Naive thymus-derived CD8-positive, alpha-beta T cell (primary cell): ENCODE measurements at places on chromosomes 13 and 19.
A peak's percentile ranks its signal among the peaks of the same experiment; 100 is the strongest.

- no peak for DNase-seq
Measured at GRCh38 chr13:57629391-57629804, 2.1 kb upstream of the PCDH17 start.

DNA sequence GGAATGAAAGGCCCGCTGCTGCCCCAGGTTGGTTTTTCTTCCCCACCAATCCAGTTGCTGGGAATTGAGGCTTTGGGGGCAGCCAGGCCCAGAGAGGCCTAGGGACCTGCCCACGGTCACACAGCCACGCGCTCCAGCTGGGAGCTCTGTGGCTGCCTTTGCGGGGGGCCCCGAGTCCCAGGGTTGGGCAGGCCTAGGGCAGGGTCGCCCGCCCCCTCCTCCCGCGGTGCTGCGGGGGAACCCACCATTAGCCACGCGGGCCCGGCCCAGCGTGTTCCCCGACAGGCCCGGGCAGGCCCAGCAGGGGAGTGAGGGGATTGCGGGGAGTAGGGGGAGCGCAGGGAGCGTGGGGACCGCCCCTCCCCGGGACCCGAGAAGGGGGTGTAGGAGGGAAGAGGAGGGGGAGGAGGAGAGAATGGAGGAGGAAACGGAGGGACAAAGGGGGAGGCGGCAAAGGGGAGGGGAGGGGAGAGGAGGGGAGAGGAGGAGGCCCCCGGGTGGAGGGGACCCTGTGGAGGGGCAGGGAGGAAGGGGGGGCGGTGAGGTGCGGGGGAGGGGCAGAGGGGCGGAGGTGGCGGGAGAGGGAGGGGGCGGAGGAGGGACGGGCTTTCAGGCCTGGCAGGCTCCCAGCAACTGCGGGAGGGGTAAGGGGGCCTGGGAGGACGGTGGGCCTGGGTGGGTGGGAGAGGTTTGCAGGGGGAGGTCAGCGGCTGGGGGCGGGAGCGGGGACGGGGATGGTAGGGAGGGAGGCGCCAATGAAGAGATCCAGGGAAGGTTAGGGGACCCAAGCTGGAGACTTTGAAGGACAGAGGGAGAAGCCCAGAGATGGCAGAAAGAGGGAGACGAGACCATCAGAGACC is 12.9 kb upstream of the TLE2 start:
- no peak for DNase-seq

GRCh38 chr19:15439078-15439799 is 10.5 kb downstream of the WIZ start:
- no peak for DNase-seq

DNA sequence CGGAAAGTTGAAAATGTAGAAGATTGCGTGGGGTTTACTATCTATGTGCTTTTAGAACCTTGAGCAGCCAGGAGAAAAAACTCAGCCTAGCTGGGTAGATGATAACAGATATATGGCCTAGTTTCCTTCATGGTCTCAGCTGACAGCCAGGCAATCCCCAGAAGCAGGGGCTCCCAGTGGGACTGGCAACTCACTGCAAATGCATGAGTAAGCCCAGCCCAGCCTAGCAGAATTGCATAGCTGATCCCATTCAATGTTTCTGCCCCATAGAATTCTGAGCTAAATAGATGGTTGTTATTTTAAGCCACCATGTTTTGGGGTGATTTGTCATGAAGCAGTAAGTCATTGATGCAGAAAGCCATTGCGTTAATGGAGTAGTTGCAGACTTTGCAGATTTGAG is 108.5 kb downstream of the ERCC5 start:
- no peak for DNase-seq

GRCh38 chr13:91242652-91243051 is 104.8 kb upstream of the MIR17HG start:
- DNase-seq = no peak

- DNase-seq = no peak
Measured at GRCh38 chr13:28496188-28496564, 1.2 kb upstream of the FLT1 start.

DNA sequence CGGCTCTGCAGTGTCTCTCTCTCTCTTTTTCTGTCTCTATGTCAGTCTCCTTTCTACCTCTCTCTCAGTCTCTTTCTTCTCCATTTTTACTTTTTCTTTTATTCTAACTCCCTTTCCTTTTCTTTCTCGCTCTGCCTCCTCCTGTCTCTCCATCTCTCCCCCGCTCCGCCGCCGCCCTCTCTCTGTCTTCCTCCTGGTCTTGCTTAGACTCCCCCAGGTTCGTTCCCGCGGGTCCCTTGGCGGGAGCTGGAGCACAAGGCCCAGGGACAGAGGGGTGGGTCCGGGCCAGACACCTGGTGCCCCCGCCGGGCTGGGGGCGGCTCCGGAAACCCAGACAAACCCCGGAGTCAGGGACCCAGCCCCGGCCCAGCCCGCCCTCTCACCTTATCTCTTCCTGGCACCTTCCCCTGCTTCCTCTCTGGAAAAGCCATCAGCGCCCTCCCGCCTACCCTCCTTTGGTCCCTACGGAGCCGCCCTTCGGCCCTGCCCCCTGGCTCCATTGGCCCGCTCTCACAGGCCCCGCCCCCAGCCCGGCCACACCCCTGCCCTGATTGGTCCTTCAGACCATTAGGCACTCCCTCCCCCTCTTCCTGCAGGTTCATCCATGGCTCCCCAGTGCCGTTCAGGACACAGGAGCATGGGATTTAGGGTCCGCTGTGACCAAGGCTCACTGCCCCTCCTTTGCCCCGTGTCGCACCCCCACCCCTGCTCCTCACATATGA is 15.4 kb upstream of the NOP53 start:
- DNase-seq = no peak

DNA sequence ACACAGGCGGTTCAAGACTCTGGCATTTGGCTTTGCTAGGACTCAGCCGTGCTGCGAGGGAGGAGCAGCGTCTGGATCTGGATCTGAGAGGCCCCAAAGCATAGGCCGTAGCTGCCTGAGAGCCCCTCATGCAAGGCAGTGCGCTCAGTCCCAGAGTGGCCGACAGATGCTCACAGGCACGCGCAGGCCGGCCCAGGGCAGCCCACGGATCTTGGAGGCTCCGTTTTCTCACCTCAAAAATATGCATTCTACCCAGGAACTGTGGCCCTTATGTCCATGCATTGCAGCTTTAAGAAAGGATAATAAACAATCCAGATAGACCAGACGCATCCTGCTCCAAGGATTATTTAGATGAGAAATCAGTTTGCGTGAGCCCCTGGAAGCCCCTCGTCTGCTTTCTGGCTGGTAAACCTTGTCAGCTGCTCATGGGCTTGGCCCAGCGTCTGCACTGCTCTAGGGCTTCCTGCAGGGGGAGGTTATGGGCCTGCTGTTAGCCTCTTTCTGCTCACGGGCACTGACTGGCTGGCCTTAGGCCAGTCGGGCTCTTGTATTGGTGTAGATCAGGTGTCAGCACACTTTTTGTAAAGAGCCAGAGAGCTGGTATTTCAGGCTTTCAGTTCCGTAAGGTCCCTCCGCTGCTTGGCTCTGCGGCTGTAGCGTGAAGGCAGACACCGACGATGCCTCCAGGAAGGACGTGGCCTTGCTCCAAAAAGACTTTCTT is 24.2 kb downstream of the TEX29 start:
- DNase-seq = no peak

- DNase-seq = no peak
Measured at GRCh38 chr13:85690368-85690767, 108.9 kb downstream of the SLITRK6 start.

DNA sequence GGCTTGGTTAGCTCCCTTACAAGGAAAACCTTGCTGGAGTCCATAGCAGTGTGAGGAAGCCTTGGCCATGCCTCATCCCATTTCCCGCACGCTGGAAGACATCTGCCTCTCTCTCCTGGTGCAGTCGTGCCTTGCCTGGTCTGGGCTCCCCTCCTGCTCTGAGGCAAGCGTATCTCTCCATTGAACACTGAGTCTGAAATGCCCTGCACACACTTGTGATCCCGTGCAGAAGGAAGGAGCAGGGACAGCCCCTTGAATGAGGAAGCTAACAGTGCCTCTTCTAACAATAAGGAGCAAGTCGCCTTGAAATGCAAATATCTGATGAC is 407 bp upstream of the ZNF440 start:
- DNase-seq = no peak

DNA sequence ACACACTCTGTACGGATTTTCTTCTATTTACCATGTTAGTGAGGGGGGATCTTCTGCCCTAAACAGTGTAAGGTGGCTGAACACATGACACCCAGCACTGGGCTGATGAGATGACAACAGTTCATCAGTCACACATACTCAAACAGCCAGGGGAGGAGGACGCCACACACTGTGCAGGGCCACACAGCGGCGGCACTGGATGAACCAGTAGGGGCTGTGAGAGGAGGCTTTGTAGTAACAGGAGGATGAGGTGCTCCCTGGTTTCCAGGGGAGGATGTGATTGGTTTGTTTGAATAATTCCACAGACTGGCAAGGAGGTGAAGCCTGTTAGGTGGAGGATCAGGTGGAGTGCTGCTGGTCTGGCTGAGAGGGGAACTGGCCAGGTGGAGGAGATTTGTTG is 16.3 kb upstream of the GTF3A start:
- no peak for DNase-seq

DNA sequence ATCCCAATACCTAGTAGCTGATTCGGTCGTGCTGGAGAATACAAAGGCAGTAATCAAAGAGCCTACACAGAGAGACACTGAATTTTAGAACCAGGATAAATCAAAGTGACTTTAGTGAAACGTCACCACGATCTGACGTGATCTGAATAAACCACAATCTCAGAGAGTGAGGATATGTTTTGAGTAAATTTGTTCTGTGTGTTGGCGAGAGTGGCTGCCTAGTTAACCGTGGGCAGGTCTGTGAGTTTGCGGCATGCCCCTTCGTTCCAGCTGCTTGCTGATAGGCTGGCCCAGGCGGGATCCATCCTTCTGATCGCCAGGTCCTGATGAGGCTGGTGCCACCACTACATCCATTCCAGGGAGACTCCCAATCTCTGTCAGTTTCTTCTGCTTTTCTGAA is 40.4 kb downstream of the LRCH1 start:
- DNase-seq = no peak

- DNase-seq = no peak
Measured at GRCh38 chr19:17889609-17890214, 18.0 kb downstream of the SLC5A5 start.

DNA sequence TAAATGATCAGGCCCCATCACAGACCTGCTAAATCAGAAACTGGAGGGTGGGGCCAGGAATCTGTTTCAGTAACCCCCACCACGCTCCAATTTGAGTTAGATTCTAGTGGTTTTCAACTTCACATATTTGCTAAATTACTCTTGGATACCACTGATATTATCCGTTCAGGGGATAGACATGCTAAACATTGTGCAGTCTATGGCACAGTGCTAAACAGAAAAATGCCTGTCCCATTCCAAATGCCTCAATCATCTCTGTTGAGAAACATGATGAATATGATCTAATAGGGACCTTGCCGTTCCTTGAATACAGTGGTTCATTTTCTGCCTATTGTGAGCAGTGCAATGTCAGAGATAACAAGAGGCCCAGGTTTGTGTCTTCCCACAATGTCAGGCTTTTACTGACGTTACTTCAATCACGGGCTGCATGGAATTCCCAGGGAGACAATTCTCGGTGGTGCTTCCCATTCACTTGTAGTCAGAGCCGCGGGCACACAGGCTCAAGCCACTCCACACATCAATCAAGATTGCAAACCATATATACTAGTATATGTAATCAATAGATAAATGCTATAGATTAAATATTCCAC is 52.7 kb downstream of the MYO16 start:
- DNase-seq = no peak

DNA sequence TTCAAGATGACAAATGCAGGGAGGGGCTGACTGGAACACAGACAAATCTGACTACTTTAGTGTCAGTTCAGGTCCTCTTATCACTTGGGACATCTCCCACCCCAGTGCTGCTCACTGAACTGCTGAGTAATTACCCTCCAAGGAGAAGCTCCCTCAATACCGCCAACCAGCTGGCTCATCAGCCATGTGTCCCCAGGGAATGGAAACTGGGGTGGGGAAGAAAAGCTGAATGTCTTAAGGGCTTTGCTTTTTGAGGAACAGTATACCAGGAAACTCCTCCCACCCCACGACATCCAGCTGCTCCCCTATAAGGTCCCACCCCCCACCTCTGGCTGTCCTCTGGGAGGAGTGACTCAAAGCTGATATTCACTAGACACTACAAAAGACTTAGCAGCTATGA is 2.0 kb downstream of the ZNF823 start:
- DNase-seq = no peak

DNA sequence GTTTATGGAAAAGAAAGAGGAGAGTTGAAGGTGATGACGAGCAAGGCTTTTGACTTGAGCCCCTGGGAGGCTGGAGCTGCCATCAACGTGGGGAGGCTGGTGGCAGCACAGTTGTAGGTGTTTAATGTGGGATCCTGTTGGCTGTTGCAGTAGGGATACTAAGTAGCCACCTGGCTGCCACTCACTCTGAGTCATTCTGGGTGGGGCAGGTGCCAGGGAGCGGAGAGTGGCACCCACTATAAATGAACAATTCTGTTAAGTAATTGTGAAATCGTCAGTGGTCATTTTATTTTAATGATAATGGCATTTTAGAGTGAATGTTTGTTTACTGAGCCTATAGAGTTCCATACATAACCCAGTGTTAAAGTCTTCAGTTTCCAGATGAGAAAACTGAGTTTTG is 9.8 kb downstream of the ZNF317 start:
- no peak for DNase-seq

- DNase-seq = peak; percentile 85
Measured at GRCh38 chr19:41887711-41888382, 4.9 kb downstream of the ARHGEF1 start.
